ENCODE measurements at places on chromosomes 1 and 21.

DNA sequence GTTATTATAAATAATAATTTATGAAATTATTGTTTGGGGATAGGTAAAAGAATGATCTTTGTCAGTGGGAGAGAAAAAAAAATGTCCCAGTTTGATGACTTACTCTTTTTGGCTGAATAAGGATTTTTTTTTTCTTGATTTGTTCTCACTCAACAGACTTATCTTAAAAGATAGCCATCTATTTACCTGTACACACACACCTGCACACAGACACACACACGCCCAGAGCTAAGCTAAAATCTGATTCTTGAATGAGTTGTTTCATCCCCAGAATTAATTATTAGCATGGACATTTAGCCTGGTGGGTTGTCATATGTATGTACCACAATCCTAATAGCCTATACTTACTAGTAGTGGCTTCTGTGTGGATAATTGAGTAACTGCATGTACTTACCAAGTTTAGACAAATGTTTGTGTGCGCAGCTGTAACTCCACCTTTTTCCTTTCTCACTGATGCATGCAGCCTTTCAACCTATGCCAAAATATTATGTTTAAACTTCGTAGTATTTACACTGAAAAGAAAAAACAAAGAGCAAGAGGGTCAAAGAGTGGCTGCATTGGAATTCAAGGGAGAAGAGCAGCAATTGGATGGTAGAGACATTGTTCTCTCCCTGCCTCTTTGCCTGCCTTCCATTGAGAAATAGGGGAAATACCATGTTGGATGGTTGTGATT, 174.3 kb downstream of the ADGRL2 start:
- DNase-seq, result no peak

DNA sequence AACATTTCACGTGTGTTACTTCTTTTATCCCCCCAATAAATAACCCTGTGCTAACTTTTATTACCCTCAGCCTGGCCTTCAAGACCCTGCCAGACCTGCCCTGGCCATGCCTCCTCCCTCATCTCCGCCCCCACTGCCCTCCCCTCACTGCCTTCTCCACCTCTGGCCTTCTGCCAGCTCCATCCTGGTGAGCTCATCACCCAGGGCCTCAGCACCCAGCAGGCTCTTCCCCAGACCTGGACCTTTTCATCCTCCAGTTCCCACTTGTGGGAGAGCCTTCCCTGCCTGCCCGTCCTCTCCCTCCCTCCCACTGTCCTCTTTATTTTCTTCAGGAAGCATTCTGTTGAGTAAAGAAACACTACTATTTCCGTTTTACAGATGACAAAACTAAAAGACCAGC, 72.0 kb downstream of the SLC66A1 start:
- no peak for DNase-seq

GRCh38 chr1:56573311-56573710, 6.1 kb downstream of the PLPP3 start:
- no peak for DNase-seq

- DNase-seq, result no peak
These were observed 19.5 kb upstream of the DDR2 start for GRCh38 chr1:162612606-162613400.

DNA sequence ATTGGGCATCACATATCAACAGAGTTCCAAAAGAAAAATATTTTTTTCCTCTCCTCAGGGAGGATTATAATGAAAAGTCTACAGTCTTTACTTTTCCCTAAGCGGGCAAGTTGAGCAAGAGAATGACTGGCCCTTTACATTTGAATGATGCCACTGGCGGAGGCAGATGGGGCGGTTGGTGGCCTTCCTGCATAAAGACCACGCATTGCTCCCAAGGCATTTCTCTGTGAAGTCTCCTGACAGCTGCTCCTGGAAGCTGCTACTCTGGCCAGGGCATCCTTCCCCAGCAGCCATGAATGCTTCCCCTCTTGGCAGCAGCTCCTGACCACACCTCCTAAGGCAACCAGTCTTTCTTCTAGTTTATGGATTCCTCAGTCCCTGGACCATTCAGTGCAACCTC, 161.1 kb upstream of the RRP15 start:
- DNase-seq, result no peak

- no peak for DNase-seq
These were observed 486 bp upstream of the KCNA3 start for GRCh38 chr1:110675060-110675791.

DNA sequence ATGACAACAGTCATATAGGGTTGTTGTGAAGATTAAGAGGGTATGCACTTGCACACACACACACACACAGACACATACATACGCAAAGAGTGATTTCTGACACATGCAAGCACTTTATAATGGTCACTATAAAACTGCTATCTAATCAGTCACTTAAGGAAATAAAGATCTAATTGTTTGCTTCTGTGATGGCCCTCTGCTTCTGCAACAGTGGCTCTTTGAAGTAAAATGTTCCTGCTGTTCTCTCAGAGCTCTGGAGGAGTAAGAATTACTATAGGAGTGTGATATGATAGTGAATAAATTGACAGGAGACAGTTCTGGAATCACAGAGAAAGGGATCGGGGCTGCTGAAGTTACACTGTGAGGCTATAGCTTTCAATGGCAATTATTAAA, 494.5 kb upstream of the B3GALT2 start:
- DNase-seq, result no peak

DNA sequence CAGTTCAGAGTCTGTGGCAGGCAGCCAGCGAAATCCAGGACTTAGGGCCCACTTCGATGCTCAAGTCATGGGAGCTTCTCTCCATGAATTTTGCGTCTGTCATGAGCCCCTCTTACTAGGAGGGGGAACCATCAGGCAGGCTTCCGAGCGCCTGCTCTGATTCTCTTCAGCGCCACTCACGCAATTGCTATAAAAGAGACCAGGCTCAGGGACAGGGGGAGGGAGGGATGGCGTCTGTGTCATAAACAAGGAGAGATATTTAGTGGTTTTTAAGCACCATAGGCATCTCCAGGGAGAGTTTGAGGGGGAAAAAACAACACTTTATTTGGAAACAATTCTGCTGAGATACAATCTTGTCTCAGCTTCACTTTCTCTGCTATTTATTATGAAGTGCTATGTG, 60.6 kb downstream of the NAV1 start:
- DNase-seq, result no peak

GRCh38 chr1:184031092-184031408, 6.5 kb downstream of the COLGALT2 start:
- DNase-seq, result no peak

GRCh38 chr1:167166690-167167075, 54.0 kb upstream of the POU2F1 start:
- DNase-seq, result no peak

- DNase-seq, result no peak
These were observed 233.7 kb downstream of the SRGAP2C start for GRCh38 chr1:121418369-121419049.

- DNase-seq, result no peak
These were observed 236.6 kb downstream of the DYRK1A start for GRCh38 chr21:37603129-37603528.

DNA sequence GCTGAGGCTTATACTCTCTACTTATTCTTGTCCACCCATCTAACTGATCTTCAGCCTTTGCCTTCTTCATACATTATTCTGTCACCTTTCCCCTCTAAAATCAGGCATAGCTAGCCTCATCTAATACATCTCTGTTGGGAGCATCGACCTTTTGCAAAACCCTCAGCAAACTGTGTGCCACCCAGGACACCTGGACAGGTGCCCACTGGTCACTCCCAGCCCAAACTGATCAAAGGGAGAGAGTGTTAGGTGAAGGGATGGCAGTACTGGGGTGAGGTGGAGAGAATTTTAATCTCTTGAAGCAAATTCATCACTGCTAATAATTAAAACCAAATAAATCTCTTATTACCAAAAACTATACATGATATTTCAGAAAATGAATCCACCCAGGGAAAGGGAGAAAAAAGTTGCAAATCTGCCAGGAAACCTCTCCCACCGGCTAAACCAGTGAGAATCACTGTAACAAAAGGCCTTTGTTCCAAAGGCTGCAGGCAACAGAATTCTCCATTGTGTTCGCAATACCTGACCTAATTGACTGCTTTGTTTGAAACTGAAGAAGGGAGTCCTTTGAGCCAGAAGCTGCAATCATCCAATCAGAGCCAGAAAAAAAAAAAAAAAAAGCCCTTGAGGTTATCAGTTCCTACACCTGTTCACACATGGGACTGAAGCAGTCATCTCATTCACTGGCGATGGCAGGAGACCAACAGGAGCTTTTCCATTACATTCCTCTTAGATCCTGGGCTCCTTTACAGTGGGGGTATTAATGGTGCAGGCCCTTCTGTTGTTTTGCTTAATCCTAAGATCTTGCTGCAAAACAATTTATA, 172.6 kb downstream of the APP start:
- no peak for DNase-seq

DNA sequence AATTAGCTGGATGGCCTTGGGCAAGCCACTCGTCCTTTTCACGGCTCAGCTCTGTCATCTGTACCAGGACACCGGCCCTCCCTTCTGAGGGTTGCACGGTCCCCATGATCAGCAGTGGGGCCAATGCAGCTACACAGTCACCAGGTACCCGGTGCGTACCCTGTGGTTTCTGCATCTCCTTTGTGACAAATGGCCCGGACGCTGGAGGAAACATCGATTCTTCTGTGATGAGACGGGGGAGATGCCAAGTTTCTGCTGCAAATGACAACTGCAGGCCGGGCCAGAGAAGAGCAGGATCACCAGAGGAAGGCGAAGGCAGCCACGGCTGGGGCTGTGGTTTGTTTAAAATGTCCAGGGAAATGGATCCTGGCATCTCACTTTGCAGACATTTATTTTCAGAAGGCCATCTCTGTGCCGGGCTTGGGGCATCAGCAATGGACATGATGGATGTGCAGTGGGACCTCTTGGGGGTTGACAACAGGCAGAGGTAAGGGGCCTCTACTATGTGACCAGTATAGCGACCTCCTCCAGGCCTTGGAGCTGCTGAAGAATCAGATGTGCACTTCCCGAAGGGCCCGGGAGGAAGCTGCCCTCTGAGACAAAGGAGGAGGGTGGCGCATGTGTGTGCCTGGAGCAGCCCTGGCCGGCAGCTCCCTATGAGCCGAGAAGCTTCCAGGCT, 221.9 kb upstream of the C1orf174 start:
- DNase-seq, result no peak

- no peak for DNase-seq
These were observed 4.8 kb downstream of the KISS1 start for GRCh38 chr1:204191456-204191855.

DNA sequence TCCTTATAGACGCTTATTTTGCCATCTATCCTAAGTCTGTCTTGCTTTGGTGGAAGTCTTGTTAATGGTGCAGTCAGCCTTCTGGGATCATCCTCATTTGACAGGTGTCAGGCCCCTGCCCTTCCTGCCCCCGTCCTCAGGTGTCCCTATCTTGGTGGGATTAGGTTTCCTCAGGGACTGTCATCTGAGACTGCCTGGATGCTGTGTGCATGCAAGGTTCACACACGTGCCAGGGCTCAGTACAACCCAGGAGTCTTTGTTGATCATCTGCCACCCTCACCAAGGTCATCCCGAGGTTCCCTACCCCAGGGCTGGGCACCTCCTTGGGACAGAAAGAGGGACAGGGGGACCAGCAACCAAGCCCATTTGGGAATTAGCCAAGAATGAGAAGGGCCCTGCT, 18.0 kb downstream of the PADI2 start:
- no peak for DNase-seq

DNA sequence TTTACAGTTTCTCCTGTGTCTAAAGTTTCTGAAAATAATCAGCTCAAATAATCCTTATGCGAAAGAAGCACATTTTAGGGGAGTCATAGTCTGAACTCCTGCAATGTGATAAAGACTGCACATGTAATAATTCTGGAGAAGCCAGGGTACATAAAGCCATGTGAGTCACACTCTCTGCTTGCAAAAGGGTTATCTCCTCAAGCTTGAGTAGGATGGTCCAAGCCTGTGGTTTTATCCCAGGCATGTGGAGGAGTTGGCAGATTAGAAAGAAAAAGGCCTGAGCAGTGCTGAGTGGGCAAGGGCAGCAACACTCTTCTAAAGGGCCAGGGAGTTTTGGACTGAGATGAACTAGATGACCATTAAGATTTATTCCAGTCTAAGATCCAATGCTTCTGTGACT, 220.4 kb downstream of the RHOU start:
- no peak for DNase-seq

GRCh38 chr21:16596369-16596768, 866.6 kb downstream of the USP25 start:
- no peak for DNase-seq

GRCh38 chr1:207893737-207894582, 17.0 kb downstream of the CD34 start:
- no peak for DNase-seq

- no peak for DNase-seq
These were observed 31.2 kb upstream of the CFAP126 start for GRCh38 chr1:161398900-161399256.

DNA sequence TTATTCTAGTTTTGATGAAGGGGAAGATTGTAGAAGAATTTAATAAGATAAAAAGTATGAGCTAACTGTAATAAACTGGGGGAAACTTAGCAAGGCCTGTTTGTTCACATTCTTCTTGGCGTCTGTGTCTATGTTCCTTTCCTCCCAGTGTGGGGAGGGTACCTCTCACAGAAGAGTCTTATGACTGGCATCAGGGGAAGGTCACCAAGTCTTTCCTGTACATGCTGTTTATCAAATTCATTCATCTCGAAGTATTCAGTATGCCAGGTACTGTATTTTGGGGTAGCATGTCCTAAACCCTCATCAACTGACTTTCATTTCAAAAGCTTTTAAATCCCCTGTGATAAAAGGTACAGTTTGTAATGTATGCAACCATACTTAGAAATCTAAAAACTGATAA, 78.4 kb downstream of the HS2ST1 start:
- DNase-seq, result no peak

DNA sequence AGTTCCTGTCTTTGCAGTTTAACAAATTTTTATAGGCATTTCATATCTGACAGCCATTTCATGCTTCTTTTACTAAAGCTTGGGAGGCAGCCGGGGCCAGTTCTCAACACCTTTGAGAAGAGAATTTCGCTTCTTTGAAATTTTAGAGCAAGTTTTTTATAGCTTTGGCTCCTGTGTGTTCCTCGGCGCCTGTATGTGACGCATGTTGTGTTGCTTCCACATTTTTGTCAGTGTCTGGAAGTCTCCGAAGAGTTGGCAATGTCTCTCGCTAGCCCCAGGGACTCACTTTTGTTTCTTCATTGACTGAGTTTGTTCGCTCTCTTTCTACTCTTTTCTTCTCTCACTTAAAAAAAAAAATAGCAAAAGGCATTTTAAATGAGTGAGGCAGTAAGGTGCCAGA, 386.9 kb upstream of the PLXNA2 start:
- no peak for DNase-seq

GRCh38 chr1:214494706-214495105, 56.7 kb downstream of the PTPN14 start:
- no peak for DNase-seq

- no peak for DNase-seq
These were observed 11.7 kb downstream of the SOD1 start for GRCh38 chr21:31671146-31671716.

- no peak for DNase-seq
These were observed 116.3 kb downstream of the PEX14 start for GRCh38 chr1:10591010-10591409.

DNA sequence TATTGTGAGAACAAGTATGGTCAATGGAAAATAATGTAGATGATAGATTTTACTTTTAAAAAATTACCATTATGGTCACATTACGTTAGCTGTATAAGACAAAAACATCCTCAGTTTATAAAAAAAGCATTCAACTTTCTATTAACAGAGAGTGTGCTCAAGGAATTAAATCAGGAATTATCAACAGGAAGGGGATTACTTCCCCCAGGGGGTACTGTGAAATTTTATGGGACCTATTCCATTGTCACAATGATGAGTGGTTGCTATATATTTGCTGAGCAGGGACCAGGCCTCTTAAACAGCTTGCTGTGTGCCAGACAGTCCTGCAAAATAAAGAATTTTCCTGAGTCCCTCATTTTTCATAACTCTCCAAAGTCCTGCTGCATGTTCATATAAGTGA, 21.2 kb downstream of the JAM2 start:
- DNase-seq, result no peak
